T-helper 17 cell (primary cell): ENCODE measurements at places on chromosomes 6 and 20. TPM values are rescaled to one million over a fixed set of nuclear protein-coding genes. Genes with fewer than 3 reads are reported as not detected.

The CFB gene
- total RNA-seq, result not detected

The C6orf141 gene
- not detected for total RNA-seq

The TMEM244 gene
- not detected for total RNA-seq

DNA sequence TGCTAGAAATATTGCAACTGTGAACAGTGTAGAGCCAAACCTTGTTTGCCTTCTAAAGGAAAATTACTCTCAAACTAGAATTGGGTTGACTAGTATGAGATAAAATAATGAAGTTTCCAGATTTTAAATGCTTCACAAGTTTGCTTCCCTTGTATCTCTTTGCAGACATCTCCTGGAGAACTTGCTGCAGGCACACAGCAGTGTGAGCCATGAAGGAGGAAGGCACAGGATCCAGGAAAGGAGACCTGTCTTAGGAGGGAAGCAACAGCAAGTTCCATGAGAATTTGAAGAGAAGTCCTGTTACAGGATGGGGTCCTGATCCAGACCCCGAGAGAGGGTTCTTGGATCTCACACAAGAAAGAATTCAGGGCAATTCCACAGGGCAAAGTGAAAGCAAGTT lies 115.9 kb downstream of the BMP7 start:
- no peak for DNase-seq
- H3K27me3 ChIP-seq, result peaks cover 22% of the 10 kb centered on the region
- no peaks in the 10 kb centered on the region for H3K4me1 ChIP-seq
- no peak overlapping the region for H3K27ac ChIP-seq

GRCh38 chr6:139146317-139146726 lies 11.4 kb downstream of the HECA start:
- peak overlapping the region; percentile 95 for H3K27ac ChIP-seq
- peaks cover 78% of the 10 kb centered on the region for H3K4me1 ChIP-seq
- peak overlapping the region; percentile 91 for H3K4me3 ChIP-seq
- no peaks in the 10 kb centered on the region for H3K27me3 ChIP-seq
- DNase-seq, result no peak
- H3K36me3 ChIP-seq, result peaks cover 3% of the 10 kb centered on the region

- no peaks in the 10 kb centered on the region for H3K36me3 ChIP-seq
- H3K27ac ChIP-seq, result peak overlapping the region; percentile 27
- H3K4me3 ChIP-seq, result no peak overlapping the region
- no peaks in the 10 kb centered on the region for H3K27me3 ChIP-seq
- DNase-seq, result no peak
Measured at GRCh38 chr6:87184762-87185250, 29.4 kb downstream of the ZNF292 start.

- H3K4me1 ChIP-seq, result peaks cover 4% of the 10 kb centered on the region
- no peak overlapping the region for H3K4me3 ChIP-seq
- no peaks in the 10 kb centered on the region for H3K27me3 ChIP-seq
- no peak overlapping the region for H3K27ac ChIP-seq
Measured at GRCh38 chr6:46116289-46116688, 13.5 kb upstream of the ENPP4 start.

- H3K4me3 ChIP-seq, result no peak overlapping the region
- no peak for DNase-seq
- no peak overlapping the region for H3K27ac ChIP-seq
- H3K27me3 ChIP-seq, result peaks cover 24% of the 10 kb centered on the region
- no peaks in the 10 kb centered on the region for H3K36me3 ChIP-seq
Measured at GRCh38 chr6:6970851-6971250, 136.9 kb upstream of the RREB1 start.

- H3K4me1 ChIP-seq, result no peaks in the 10 kb centered on the region
- H3K4me3 ChIP-seq, result no peak overlapping the region
- DNase-seq, result no peak
- H3K27ac ChIP-seq, result no peak overlapping the region
- H3K27me3 ChIP-seq, result peaks cover 20% of the 10 kb centered on the region
Measured at GRCh38 chr20:45183084-45183483, 8.4 kb downstream of the PI3 start.

DNA sequence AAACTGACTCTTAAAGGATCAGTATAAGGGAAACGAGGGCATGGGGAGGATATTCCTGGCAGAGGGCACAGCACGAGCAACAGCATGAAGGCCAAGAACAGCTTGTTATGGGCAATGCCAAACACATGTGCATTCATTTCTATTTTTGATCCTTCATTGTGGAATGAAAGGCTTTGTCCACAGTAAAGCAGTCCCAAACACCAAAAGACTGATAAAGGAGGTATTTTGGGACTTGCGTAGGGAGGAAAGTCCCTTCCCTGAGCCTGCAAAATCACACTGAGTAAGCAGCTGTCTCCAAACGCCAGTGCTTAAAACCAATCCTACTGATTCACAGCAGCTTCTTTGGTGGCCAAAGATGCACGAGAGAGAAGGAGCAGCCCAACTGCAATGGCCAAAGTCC lies 138.2 kb downstream of the UNC5CL start:
- no peak for DNase-seq
- H3K27me3 ChIP-seq, result peaks cover 40% of the 10 kb centered on the region
- no peak overlapping the region for H3K4me3 ChIP-seq
- no peak overlapping the region for H3K27ac ChIP-seq
- H3K36me3 ChIP-seq, result peaks cover 4% of the 10 kb centered on the region

DNA sequence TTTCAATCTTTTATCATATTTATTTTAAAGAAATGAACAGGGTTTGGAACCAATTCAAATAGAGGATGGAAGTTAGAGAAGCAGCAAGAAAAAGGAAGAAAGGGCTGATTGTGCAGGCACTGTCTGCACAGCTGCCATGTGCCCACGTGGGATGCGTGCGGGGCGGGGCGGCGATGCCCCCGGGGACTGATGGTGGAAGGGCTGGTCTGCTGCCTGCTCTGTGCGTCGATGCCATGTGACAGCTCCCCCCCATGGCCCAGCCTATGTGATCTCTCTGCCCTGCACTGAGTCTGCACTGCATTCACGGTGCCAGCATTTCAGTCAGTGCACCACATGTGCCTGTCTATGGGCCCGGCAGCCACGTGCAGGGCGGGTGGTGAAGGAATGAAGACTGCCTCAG lies 96.4 kb downstream of the IRF4 start:
- H3K4me1 ChIP-seq, result peaks cover 38% of the 10 kb centered on the region
- peak overlapping the region; percentile 63 for H3K27ac ChIP-seq
- peaks cover 5% of the 10 kb centered on the region for H3K36me3 ChIP-seq
- H3K27me3 ChIP-seq, result no peaks in the 10 kb centered on the region

GRCh38 chr6:33812669-33813068 lies 8.9 kb upstream of the MLN start:
- H3K27ac ChIP-seq, result no peak overlapping the region
- H3K36me3 ChIP-seq, result peaks cover 3% of the 10 kb centered on the region
- peaks cover 10% of the 10 kb centered on the region for H3K4me1 ChIP-seq
- H3K27me3 ChIP-seq, result peaks cover 68% of the 10 kb centered on the region
- DNase-seq, result no peak
- H3K4me3 ChIP-seq, result no peak overlapping the region

- no peak overlapping the region for H3K4me3 ChIP-seq
- no peak for DNase-seq
- H3K27me3 ChIP-seq, result no peaks in the 10 kb centered on the region
- no peak overlapping the region for H3K27ac ChIP-seq
Measured at GRCh38 chr20:61380545-61380915, 128.5 kb downstream of the CDH4 start.
